ENCODE measurements at places on chromosomes 7 and 10.

GRCh38 chr7:149021725-149022062 lies 6.6 kb downstream of the PDIA4 start:
- DNase-seq, result no peak

DNA sequence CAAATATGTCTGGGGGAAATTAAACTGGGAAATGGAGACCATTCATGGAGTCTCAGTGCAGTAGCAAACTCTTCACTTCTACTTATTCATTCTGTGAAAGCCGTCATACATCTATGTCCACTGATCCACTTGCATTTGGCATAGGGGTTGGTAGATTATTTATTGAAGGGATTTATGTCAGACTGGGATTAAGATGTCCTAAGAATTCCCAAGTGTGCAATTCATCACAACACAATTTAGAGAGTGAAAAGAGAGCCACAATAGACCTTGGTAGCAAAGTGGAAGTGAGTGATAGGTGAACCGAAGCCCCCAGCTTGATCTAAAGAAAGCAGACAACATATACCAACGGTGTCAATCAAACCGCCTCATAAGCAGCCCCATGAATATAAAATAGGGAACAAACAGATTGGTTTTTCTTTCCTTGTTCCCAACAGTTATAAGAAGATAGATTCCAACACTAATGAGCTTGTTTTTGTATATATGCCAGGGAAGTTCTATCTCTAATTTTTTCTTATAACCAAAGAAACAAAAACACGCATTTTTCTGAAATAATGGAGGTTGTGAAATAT lies 234.3 kb downstream of the CACNA2D1 start:
- DNase-seq, result no peak

DNA sequence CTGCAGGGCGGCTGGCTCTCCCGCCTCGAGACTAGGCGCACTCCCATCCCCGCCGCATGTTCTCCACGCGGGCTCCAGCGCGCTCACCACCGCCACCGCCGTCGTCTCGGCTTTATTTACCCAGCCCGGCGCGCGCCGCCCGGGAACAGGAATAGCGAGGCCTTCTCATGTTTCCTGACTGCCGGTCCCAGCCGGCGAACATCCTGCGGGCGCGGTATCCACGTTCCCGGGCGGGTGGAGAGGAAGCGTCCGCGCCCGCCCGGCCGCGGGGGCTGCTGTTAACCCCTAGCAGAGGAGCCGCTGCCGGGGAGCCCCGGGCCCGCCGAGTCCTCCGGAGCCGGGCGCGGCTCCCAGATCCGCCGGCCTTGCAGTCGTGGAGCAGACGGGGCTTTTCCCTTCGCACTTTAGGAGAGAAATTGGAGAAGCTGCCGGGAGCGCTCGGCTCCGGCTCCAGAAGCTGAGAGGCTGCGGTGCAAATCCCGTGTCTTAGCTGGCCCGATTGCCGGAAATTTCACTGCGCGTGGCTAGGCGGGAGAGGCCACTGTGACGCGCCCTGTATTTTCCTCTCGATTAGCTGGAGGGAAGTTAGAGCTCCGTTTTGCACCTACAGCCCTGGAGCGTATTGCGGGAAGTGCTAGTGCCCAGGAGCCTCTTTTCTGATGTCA lies at the start of gene MKX:
TSS of gene MKX (minus strand) at position 88 of the 665 bp plus-strand sequence. CDS start 2,404 bp downstream, outside the sequence.
- no peak for DNase-seq

DNA sequence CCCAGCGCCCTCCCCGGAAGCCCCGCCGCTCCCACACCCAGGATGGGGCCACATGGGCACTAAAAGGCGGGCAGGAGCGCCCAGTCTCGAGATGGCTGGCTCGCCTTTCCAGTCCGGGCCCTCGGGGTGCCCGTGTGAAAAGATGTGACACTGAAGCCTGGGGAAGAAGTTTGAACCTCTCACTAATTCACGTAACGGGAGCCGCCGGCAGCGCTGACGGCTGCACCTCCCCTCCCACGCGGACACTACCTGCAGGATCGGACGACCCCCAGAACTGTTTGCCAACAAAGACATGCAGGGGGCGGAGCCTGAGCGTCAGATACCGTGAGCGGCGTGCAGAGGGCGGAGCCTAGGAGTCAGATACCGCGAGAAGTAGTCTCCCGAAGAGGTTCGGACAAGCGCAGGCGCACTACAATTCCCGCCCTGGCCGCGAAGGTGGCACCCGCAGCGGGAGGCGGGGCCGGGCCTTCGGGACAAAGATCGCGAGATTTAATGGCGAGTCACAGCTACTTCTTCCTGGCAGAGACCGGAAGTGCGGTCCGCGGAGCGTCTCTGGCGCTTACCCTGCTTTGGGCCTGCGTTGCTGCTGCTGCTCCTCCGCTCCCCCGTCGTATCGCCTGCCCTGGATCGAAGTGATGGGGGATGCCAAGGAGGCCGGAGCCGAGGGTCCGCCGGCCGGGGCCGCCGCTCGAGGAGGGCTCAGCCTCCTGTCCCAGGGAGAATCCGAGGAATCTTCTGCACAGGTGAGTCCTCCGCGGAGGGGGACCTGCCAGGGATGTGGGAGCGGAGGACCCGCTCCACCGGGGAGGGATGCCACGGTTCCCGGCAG lies at the start of gene EDRF1:
TSS of gene EDRF1 (plus strand) at position 537 of the 829 bp plus-strand sequence. CDS start at position 636, 99 bp downstream.
- peak; percentile 97 for DNase-seq

DNA sequence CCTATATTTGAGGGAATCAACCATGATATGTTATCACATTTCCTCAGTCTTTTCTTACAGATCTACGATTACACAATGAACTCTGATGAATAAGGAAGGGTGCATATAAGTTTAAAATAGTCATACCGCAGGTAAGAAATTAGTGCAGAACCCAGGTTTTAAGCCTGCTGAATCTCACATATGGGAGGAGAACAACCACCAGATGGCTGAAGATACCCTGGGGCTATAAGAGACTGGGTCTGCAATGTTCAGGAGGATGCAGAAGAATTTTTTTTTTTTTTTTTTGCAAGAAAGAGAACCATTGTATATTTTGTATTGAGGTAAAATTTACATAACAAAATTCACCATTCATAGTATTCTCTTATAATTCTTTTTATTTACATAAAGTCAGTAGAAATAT lies 372.3 kb upstream of the MYO3A start:
- DNase-seq, result no peak

DNA sequence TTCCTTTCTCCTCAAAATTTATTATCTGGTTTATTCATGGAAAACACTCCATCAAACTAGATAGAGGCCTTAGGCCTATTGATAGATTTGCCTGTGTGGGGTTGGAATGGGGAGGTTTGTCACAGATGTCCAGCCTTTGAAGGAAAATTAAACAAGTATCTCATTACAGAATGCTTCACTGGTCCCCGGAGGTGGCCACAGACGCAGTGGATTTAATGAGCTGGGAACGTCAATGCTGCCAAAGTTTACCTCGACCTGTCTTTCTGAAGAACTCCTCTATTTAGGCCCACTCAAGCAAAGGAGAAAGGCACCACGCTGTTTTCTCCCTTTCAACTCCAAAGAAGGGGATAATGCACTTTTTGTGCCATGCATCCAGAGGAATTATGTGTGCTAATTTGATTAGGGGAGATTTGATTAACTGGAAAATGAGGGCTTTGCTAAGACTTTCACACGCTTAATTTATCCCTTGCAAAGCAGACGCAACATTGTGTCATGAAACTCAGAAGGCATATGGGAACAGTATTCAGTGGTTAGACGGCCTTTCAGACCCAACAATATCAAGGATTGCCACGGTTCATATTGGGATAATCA lies 558.8 kb upstream of the GALNT17 start:
- DNase-seq, result no peak

- DNase-seq, result no peak
These were observed 95.6 kb upstream of the KIF5B start for GRCh38 chr10:32151871-32152270.

GRCh38 chr10:107492389-107492788 lies 327.9 kb upstream of the SORCS1 start:
- DNase-seq, result no peak

DNA sequence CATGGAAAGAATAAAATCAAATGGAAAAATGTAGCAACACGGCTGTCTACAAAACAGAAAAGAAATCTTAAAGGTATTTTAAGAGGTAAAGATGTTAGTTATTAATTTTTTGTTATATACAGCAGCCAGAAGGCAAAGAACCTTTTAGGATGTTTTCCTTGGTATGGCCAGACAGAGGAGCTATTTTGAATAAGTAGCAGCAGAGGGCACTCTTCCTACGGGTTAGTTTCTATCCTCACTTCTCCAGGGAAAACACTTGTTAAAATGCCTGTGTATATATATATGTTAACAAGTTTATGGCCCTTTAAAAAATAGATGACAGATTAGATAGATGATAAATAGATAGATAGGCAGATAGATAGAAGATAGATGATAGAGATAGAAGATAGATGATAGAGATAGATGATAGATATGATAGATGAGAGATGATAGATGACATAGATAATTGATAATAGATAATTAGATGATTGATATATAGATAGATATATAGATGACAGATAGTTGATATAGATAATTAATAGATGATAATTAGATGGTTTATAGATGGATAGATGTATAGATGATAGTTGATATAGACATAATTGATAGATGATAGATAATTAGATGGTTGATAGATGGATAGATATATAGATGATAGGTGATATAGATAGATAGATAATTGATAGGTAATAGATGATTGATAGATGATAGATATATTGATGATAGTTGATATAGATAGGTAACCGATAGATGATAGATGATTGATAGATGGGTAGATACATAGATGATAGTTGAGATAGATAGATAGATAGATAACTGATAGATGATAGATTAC lies 57.8 kb upstream of the WIPF3 start:
- DNase-seq, result no peak

- DNase-seq, result no peak
These were observed 119.7 kb upstream of the FAM3C start for GRCh38 chr7:121515630-121516401.

DNA sequence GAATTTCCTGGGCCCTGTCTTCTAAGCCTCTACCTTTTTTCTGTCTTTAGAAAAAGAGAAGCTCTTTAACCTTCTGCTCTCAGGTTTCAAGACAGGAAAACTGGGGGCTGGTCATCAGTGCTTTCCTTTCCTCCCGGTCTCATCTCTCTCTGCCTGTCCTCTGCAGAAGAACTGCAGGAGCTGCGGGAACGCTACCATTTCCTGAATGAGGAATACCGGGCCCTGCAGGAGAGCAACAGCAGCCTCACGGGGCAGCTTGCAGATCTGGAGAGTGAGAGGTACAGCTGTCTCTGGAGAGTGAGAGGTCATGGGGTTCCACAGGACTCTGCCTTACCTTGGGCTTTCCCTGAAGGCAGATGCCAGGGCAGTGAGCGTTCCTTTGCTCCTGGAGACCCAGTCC lies 12.7 kb downstream of the CCDC136 start:
- DNase-seq, result no peak

DNA sequence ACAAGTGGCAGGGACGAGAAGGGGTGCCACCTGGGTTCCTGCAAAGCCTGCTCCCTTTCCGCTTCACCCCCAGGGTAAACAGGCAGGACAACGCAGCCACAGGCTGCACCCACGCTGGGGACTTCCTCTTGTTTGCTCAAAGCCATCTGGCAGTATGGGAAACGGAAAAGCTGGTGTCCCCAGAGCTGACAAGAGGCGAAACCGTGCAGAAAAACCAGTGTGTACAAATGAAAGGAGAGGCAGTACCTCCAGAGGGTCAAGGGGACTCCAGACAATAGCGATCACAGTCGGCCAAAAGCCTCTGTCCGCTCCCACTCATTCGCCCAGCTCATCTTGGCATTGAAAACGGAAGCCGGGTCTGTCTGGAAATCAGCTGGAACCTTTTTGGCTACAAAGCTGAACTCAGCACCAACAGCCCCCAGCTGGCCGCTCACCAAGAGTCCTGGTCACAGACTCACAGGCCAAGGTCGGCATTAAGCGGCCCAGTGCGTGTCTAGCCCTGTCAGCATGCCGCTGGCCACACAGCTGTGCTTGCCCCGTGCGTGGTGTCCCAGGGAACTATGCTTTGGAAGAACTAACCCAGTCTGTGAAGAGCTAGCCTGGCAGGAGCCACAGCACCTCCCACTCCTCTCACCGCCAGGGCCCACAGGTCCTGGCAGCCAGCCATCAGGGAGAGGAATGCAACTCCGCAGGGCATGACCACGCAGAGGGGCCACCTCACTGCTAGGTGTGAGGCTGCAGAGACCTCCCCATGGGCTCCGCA lies 10.4 kb downstream of the TNS3 start:
- no peak for DNase-seq

GRCh38 chr7:16399265-16399831 lies 22.0 kb downstream of the CRPPA start:
- no peak for DNase-seq

DNA sequence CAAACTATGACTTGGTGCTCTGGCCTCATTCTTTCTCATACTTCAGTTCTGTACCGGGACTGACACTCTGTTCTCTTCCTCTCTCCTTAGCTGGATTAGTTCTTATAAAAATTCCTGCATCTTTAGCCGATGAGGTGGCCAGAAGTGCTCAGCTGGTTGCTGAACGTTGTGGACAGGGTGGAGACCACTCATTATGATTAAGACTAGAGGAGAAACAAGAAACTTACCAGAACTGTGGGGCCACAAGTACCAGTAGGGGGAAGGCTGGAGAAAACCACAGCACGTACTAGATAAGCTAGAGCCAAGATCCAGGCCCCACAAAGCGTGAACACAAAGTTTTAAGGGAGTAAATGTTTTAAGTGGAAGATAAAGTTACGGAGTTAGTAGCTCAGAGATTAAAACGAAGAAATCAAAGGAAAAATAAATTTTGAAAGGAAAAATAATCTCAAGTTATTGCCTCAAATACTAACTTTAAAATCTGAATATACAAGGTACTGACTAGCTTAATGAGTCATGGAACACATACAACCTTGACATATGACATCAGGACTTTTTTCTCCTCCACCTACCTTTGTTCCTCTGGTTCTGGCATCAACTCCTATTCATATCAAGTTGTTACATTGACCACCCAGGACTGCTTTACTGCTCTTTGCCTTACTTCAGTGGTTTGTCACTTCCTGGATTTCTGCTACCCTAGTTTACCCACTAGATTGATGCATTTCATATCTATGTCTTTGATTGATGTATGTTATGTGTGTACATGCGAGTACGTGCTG lies 469.0 kb downstream of the TFEC start:
- DNase-seq, result no peak

DNA sequence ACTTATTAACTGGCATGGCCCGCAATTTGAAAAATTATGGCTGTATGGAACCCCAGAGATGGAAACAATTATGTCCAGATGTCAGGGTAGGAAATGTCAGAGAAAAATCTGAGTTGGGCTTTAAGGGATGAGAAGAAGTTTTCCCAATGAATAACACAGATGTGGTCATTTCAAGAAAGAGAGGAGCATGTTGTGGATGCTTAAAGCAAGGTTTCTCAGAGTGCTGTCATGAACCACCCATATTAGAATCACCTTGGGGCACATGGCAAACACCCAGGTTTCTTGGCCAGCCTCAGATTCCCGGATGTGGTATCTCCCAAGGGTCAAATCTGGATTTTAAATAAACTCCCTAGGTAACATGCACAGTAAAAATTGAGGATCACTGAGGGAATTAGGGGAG lies 43.6 kb downstream of the LAMB4 start:
- no peak for DNase-seq

Measured in stimulated activated CD4-positive, alpha-beta T cell treated with anti-CD3 and anti-CD28 coated beads, Interleukin-4, amount 100 ng/mL, for 4 hours (primary cell).